ENCODE measurements at places on chromosomes 6 and 20.
A peak's percentile ranks its signal among the peaks of the same experiment; 100 is the strongest.

DNA sequence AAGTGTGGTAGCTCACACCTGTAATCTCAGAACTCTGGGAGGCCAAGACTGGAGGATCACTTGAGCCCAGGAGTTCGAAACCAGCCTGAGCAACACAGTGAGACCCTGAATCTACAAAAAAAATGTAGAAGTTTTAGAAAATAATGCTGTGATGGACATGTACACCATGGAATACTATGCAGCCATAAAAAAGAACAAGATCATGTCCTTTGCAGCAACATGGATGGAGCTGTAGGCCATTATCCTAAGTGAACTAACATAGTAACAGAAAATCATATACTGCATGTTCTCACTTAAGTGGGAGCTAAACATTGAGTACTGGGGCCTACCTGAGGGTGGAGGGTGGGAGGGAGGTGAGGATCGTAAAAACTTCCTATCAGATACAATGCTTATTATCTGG lies 110.8 kb downstream of the PRND start:
- DNase-seq, result no peak

GRCh38 chr20:1478566-1478965 lies 11.9 kb upstream of the NSFL1C start:
- no peak for DNase-seq

- DNase-seq, result no peak
Measured at GRCh38 chr20:3157817-3158216, 1.8 kb downstream of the FASTKD5 start.

DNA sequence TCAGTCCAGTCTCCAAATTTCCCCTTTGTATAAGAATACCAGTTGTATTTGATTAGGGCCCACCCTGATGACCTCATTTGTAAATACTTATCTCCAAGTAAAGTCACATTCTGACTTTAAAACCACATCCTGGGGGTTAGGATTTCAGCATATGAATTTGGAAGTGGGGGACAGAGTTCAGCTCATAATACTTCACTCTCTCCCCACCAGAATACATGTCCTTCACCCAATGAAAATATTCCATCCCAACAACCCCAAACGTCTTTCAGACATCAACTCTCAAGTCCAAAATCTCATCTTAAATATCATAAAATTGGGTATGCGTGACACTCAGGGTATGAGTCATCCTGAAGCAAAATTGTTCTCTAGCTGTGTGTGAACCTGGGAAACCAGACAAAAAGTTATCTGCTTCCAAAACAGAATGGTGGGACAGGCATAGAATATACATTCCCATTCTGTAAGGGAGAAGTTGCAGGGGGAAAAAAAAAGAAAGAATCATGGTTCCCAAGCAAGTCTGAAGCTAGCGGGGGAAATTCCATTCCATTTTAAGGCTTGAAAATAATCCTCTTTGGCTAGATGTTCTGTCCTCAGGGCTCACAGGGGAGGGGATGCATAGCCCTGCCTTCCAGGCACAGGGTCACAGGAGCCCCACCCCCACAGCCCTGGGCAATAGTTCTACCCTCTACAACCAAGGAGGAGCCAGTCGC lies 113.9 kb downstream of the ADAT2 start:
- no peak for DNase-seq

- DNase-seq, result no peak
Measured at GRCh38 chr6:128606611-128607010, 86.2 kb upstream of the PTPRK start.

- no peak for DNase-seq
Measured at GRCh38 chr20:43529051-43529450, 21.6 kb downstream of the L3MBTL1 start.

- DNase-seq, result no peak
Measured at GRCh38 chr20:17568045-17568788, 1.7 kb upstream of the DSTN start.

DNA sequence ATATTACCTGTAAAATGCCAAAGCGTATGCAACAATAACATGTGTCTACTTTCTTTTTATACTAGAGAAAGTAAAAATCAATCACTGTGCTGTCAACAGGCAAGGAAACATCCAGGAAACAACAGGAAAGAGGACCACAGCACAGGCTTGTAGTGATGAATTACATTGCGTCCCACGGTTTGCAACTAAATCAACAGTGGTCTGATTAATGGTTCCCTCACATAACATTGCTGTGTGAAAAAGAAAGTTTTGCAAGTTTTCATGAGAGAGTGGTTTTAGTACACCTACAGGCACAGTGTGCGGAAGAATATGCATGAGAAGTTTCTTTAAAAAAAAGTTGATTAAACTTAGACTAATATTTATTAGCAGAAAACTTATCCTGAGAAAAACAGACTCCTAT lies 329.5 kb upstream of the HSF2 start:
- no peak for DNase-seq

- DNase-seq, result peak; percentile 14
Measured at GRCh38 chr20:59571551-59572314, 32.6 kb upstream of the PHACTR3 start.
